H7 (cell line): ENCODE measurements at places on chromosomes 2 and 18. TPM values are rescaled to one million over a fixed set of nuclear protein-coding genes. Genes with fewer than 3 reads are reported as not detected.

Gene REG3G
- not detected in 2 replicates for total RNA-seq

- DNase-seq: no peak
Observed at GRCh38 chr2:183872131-183872530, 726.2 kb upstream of the ZNF804A start.

Gene LDLRAD4
- total RNA-seq: 21.0 and 23.9 TPM in 2 replicates

- DNase-seq: no peak
Observed at GRCh38 chr2:46804794-46805193, 110.8 kb downstream of the MCFD2 start.

- DNase-seq: no peak
Observed at GRCh38 chr2:113351375-113352355, 72.9 kb upstream of the PAX8 start.

- no peak for DNase-seq
Observed at GRCh38 chr2:20165677-20166509, 59.0 kb downstream of the SDC1 start.

Gene CGREF1
- total RNA-seq: 1.0 and 1.6 TPM in 2 replicates

- no peak for DNase-seq
Observed at GRCh38 chr2:65112633-65113032, 17.3 kb downstream of the RAB1A start.

Gene ATOH8
- 0.33 and 1.1 TPM in 2 replicates for total RNA-seq
